ENCODE measurements at places on chromosomes 3 and 15.
A peak's percentile ranks its signal among the peaks of the same experiment; 100 is the strongest.

DNA sequence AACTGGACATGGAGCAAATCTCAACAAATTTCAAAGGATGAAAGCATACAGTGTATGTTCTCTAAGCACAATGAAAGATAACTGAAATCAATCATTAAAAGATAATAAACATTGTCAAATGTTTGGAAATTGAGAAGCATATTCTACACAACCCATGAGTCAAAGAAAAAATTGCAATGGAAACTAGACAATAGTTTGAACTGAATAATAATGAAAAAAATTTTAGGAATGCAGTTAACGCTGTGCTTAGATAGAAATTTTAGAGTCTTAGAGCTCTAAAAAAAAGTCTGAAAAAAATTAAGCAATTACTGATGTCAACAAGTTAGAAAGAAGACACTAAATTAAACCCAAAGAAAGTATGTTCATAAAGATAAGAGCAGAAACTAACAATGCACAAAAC, 15.5 kb downstream of the RABL3 start:
- DNase-seq = no peak

DNA sequence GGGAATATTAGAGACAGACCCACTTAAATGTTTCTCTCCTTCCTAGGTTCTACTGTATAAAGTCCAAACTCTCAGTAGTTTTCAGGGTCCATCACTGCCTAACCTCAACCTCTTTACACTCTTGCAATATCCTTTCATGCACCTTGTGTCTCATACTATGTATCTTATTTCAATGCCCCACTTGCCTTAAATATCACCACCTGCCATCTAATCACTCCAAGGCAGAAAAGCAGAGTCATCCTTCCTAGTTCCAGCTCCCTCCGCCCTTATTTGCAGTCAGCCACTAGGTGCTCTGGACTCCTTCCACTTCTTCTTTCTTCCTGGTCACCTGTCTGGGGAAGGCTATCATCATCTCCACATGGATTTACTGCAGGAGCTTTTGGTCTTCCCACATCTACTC, 322.0 kb downstream of the MFSD1 start:
- no peak for DNase-seq

DNA sequence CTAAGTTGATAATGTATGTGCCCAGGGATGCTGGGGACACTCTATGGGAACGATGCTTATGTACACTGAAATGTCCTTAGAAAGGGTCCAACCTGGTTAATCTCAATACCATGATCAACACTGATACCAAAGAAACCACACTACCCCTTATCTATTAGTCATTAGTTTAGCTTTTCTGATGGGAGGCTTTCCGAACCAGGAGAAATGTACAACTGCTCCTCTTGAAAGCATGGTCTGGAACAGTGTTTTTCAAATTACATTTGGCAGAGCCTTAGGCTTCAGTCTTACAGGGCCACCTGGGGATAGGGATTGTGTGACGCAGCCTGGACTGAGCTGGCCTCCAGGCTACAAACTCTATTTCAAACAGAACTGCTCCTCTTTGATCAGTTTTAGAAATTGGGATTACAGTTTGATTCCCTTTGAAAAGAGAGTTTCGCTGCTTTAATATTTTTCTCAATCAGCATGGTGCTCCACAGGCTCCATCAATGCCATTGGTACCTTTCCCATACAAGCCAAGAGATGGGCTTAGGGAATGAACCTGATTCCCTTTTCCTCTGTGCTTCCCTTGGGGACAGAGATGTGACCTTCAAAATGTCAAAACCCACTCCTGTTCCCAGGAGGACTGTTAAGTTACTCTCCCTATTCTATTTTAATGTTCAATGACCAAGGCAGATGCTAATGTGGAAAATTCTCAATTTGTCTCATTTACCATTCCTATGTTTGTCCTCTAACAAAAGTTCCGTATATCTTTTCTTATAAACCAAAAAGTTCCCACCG, 296.0 kb upstream of the ADAMTS9 start:
- no peak for DNase-seq

GRCh38 chr3:13474776-13475303, 5.3 kb upstream of the HDAC11 start:
- DNase-seq = no peak

DNA sequence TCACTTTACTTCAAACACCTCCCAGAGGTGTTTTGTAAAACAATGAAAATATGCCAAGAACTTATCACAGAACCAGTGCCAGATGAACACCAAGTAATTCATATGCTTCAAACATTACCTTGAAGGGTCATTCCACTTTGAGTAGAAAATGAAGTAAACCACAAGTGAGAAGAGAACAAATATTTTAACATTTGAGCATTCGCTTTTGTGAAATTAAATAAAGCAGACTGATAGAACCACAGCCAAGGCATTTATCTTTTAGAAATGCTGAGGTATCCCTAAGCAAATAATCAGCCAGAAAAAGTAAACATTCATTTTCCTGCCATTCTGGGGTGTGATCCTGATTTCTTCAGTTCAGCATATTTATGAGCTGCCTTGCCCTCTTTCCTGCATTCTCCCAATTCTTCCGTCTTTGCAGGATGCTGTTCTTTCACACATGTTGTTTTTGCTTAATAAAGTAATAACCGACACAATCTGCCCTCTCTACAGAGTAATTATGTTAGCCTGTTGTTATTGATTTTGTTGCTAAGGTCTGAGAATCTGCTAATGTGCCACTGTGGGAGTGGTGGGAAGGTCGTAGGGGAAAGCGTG, 235.6 kb upstream of the TGFBR2 start:
- peak; percentile 49 for DNase-seq

DNA sequence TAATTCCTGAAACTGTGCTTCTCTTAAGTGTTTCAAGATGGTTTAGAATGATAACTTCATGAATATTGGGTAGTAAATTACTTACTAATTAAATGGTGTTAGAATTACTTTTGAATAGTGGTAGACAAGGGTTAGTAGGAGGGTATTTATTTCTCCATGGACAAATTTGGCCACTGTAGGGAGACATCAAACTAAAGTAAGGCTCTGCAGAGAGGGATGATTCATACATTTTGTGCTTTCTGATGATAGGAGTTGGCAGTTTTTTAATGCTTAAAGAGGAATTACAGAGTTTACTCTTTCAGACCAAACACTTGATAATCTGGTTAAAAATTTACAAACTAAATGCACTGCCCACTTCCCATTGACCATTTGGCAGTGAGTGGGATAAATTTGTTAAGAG, 127.6 kb downstream of the NAALADL2 start:
- DNase-seq = no peak

- DNase-seq = no peak
Measured at GRCh38 chr3:133037436-133037835, 755 bp upstream of the TMEM108 start.

GRCh38 chr3:20336572-20336971, 150.6 kb upstream of the SGO1 start:
- no peak for DNase-seq

DNA sequence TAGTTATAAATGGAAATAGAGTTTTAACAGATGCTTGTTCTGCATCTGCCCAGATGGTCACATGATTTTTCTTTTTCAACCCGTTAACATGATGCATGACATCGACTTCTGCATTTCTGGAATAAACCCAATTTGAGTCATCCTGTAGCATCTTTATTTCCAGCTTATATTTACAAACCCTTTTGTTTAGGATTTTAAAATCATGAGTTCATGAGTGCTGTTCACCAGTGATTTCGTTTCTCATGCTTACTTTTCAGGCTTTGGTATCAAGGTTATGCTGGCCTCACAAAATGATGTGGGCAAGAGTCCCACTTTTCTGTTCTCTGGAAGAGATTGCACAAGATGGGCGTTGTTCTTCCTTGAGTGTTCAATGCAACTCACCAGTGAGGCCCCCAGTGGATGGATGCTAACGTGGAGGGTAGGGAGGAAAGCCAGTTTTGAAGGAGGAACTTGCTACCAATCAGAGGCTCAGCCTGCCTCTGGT, 5.2 kb downstream of the HRH1 start:
- peak; percentile 80 for DNase-seq

- DNase-seq = no peak
Measured at GRCh38 chr3:47042231-47042791, 62.8 kb downstream of the NBEAL2 start.

DNA sequence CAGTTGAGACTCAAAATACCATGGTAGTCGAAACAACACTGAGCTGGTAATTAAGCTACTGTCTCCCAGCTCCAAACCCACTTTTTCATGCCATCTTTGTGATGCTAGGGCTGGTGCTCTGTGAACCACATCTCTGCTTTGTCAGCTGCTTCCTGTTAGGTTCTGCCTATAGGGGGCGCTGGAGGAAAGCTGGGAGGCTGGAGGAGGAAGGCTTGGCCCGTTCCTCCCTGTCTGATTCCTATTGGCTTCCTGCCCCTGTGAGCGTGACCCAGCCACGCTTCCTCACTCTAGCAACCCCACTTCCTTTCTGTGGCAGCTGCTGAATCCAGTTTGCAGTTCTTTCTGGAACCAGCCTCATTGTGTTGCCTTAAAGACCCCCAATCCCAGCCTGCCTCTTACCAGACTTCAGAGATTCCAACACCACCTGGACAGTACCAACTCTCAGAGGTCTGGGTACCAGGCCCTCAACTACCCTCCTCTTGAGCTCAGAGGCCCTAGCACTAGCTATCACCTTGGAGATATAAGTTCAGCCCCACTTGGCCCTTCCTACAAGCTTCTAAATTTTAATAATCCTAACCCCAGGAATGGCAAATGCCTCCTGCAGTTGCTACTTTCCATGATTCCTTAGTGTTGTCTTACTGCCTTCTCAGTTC, 120.9 kb downstream of the ERC2 start:
- DNase-seq = no peak

- no peak for DNase-seq
Measured at GRCh38 chr3:42028474-42028873, 62.7 kb upstream of the TRAK1 start.

DNA sequence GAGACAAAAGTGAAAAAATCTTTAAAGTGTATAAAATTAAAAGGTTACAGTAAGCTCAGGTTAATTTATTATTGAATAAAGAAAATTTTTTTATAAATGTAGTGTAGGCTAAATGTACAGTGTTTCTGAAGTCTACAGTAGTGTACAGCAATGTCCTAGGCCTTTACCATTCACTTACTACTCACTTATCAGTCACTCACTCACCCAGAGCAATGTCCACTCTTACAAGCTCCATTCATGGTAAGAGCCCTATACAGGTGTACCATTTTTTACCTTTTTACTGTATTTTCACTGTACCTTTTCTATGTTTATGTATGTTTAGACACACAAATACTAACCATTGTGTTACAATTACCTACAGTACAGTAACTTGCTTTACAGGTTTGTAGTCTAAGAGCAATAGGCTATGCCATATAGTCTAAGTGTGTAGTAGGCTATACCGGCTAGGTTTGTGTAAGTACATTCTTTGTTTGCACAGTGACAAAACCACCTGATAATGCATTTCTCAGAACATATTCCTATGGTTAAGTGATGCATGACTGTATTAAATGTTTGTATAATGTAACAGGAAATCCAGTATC, 38.1 kb upstream of the NECTIN3 start:
- no peak for DNase-seq

DNA sequence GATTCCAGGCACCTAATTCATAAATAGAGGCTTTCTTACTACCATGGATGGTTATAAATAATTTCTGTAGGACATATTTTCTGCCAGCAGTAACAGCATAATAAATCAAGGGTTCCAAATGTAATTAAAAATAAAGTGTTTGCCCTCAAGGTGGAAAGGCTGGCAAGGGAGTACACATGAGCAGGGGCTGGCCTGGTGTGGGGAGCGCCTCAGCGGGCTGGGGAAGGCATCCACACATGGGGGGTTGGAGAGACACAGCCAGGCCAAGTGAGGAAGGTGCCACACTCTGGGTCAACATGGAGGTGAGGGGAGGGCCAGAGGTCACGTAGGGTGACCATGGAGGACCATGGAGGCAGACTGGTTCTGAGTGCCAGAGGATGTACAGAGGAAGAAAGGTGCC, 65.8 kb upstream of the OCA2 start:
- DNase-seq = no peak

DNA sequence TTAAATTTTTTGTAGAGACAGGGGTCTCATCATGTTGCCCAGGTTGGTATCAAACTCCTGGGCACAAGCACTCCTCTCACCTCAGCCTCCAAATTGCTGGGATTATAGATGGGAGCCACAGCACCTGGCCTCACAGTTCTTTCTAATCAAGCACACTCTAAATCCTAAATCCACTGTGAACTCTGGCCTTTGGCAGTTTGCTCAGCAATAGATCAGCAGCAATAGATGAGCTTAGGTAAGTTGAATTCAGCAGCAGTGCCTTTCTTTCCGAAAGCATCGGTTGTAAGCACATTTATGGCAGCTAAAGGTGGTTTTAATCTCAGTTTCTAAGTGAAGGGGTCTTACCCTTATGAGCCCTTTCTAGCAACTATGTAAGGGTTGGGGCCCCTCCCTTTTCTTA, 16.6 kb downstream of the PDHB start:
- DNase-seq = no peak

GRCh38 chr15:76206325-76206976, 104.8 kb downstream of the ETFA start:
- no peak for DNase-seq

- DNase-seq = no peak
Measured at GRCh38 chr15:35834866-35835265, 288.9 kb upstream of the DPH6 start.

DNA sequence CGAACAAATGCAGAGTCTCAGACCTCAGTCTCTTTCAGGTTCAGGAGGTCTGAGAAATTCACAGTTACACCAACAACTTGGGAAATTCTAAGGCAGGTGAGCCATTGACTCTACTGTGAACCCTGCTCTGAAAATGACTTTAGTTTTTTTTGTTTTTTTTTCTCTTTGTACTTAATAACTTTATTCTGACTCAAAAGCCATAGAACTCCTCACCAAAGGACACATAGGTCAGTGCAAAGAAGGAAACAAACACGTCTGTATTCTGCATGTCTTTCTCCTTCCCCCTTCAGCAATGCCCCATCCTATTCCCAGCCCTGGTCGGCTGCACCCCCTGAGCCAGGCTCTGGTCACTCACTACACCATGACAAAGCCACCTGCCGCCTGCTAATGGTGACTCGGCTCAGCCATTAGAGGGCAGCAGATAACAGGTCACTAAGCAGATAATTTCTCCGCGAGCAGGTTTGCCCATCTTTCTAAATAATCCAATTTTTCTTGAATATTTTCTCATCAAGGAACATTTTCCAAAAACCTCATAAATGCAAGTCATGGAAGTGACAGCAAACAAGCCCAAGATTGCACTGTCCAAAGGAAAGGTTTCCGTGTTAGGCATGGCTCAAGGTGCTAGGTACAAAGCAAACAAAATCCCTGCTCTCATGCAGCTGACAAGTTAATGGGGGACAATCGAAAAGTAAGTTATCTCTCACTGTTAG, 37.7 kb downstream of the TM4SF4 start:
- no peak for DNase-seq

Data from fibroblast of skin of left biceps (primary cell).